ENCODE measurements at places on chromosomes 3 and 15. TPM values are rescaled to one million over a fixed set of nuclear protein-coding genes. Genes with fewer than 3 reads are reported as not detected.

The SLC51B gene
- total RNA-seq = not detected

The P2RY13 gene
- 0.08 TPM for total RNA-seq

The EXD1 gene
- total RNA-seq = not detected

The LDHAL6B gene
- not detected for total RNA-seq

The TLR9 gene
- total RNA-seq = 0.17 TPM

The FOXB1 gene
- 0.14 TPM for total RNA-seq
